Osteocyte (in vitro differentiated cells): ENCODE measurements at places on chromosomes 11 and 22.

GRCh38 chr11:76738618-76739240 lies 44.4 kb upstream of the TSKU start:
- no peak for DNase-seq

DNA sequence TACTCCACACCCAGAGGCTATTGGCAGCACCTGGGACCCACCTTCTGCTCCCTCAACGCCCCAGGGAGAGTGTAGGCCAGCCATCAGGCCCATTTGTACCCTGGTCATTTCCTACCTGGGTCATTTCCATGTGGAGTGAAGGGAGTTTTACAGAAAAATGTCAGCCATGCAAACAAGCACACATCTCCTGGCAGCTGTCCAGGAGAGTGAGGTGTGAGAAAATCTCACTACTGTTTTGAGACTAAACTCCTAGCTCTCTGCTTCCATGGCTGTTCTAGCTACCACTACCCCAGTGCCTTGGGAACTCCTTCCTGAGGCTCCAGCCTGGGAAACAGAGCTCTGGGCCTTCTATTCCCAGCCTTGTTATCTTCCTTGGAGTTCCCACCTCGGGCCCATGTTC lies 2.8 kb upstream of the TMPRSS13 start:
- DNase-seq, result no peak

DNA sequence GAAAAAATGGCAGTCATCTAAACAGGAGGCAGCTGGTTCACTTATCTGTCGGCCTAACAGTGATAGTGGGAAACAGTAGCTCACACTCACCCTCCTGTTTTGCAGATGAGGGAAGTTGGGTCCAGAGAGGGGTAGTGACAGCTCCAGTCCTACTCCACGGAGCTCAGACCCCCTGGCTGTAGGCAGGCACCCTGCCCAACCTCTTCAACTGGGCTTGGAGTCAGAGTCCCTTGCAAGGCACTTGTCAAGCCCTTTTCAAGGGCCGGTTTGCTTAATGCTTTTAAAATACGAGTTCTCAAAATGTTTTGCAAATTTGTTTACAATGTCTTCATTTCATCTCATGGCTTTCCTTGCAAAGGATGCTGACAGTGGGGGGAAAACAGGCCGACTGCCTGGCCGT lies 75.1 kb downstream of the BMAL1 start:
- no peak for DNase-seq

DNA sequence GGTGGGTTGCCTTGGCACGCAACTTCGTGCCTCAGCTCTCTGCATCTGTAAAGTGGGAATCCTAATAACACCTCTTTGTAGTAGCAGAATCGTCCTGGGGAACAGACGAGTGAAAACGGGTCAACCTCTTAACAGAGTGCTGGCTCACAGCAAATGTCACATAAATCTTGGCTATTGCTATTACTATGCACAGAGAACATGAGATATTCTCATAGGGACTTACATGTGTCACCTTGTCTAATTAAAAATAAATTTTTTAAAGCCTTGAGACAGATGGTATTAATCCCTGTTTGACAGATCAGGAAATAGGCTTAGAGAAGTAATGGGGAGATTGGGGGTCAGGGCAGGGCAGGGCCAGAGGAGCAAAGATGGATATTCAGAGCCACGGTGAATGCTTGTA lies 44.3 kb upstream of the IGSF9B start:
- no peak for DNase-seq

DNA sequence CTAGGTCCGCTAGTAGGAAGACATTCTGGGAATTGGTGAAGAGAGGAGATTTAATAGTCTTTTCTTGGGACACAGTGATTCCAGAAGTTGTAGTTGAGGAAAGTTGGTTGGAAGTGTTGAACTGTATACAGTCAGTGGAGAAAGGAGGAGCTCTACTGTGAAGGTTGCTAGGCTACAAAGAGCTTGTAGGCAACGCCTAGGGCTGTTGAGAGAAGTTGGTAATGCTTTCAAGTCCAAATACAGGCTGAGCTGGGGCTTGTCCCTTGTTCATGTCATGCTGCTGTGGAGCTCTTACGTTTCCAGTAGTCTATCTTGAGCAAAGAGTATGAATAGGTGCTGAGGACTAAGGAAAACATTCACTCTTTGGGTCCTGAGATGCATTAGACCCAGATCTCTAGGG lies 1.1 kb downstream of the TBCEL start:
- no peak for DNase-seq

GRCh38 chr11:104782377-104782754 lies 115.9 kb downstream of the CASP12 start:
- DNase-seq, result no peak

- DNase-seq, result no peak
Observed at GRCh38 chr11:116057000-116057399, 552.8 kb upstream of the CADM1 start.

DNA sequence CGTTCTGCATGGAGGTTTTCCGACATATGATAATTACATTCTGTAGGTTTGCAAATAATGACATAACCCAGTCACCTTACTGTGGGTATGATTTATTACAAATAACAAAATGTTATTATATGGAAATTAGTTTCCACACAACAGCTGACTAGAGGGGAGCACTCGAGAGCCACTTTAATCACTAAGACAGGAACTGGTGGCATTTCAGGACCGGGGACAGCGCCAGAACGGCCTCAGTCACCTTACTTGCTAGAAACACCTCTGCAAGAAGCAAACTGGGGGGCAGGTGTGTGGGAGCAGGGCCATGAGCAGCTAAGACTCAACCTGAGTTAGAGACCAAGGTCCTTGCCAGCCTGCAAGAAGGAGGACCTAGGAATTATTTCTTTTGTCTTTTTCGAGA lies 199.9 kb downstream of the DSCAML1 start:
- DNase-seq, result no peak

- DNase-seq, result no peak
Observed at GRCh38 chr11:8329847-8330361, 66.2 kb upstream of the LMO1 start.

- no peak for DNase-seq
Observed at GRCh38 chr11:69144316-69145049, 11.3 kb upstream of the SMIM38 start.

- no peak for DNase-seq
Observed at GRCh38 chr11:18789942-18790341, 1.7 kb downstream of the PTPN5 start.

DNA sequence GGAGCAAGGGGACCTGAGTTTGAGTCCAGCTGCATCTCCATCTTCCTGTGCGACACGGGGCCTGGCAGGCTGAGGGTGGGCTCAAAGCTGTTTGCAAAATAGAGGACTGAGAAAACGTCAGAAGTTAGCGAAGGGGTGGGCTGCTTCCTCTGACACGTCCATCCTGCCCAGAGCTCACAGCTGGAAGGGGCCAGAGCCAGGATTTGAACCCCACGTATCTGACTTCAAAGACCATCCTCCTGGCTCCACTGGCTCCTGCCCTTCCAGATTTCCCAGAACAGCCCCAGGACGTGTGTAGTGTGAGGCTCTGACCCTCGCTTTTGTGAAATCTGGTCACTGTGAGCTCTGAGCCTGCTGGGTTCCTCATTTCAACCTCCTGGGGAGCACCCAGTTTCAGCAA lies 56.3 kb downstream of the CD82 start:
- DNase-seq, result no peak

DNA sequence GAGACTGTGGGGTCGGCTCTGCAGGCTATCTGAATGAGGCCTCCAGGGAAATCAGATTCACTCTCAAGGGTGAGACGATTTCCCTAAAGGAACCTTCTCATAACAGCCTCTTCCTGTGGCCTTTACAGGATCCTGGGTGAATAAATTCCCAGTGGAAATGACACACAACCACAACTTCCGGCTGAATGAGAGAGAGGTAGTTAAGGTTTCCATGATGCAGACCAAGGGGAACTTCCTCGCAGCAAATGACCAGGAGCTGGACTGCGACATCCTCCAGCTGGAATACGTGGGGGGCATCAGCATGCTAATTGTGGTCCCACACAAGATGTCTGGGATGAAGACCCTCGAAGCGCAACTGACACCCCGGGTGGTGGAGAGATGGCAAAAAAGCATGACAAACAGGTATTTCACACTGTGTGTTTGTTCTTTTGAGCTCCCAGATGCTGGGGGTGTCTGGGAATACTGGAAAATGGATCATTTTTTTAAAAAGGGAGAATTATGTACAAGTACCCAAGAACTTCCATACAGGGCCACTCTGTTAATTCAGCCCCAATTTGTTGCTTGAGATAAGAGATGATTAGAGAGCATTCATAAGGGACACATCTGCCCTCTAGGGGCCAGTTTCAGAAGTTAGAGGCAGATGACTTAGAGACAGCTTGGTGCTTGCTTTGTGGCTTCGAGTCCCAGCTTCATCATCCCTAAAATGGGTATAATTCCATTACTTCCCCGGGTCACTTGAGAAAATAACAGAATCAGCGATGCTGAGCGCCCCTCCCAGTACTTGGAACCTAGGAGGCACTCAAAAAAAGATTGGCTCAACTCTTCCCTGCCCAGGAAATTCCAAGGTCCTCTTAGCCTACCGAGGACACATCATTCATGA lies 10.2 kb downstream of the SERPIND1 start:
- no peak for DNase-seq

GRCh38 chr11:38593649-38594048 lies 1995.6 kb upstream of the RAG2 start:
- DNase-seq, result no peak

- no peak for DNase-seq
Observed at GRCh38 chr11:363948-364761, 5.1 kb upstream of the B4GALNT4 start.

GRCh38 chr11:14783788-14784187 lies 108.2 kb downstream of the CYP2R1 start:
- no peak for DNase-seq

GRCh38 chr11:11251394-11251970 lies 101.6 kb downstream of the CSNK2A3 start:
- DNase-seq, result no peak

GRCh38 chr11:60396799-60397198 lies 540 bp downstream of the MS4A14 start:
- no peak for DNase-seq

GRCh38 chr11:57336111-57336666 lies 497 bp upstream of the SSRP1 start:
- DNase-seq, result no peak

- no peak for DNase-seq
Observed at GRCh38 chr11:76729214-76729613, 53.9 kb upstream of the TSKU start.

DNA sequence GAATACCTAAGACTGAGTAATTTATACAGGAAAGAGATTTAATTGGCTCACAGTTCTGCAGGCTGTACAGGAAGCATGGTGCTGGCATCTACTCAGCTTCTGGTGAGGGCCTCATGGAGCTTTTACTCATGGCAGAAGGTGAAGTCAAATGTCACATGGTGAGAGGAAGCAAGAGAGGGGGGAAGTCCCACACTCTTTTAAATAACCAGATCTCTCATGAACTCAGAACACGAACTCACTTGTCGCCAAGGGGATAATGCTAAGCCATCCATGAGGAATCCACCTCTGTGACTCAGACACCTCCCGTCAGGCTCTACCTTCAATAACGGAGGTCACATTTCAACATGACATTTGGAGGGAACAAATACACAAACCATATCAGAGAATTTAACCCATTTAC lies 42.2 kb downstream of the BIRC2 start:
- DNase-seq, result no peak

DNA sequence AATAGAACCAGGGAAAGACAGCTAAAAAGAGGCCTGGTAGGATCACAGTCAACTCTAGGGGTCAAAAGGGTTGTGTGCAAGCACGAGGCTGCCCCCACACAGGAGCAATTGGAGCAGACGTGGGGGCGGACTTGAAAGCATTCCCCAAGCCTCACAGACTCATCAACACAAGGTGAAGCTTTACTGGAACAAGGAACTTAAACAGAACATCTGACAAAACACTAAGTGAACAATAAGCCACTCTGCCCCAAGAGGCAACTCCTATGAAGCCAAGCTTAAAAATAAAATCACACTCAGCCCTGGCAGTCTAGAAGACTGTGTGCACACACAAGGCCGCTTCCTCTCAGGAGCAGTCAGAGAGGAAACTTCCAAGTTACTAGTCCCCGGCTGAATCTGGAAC lies 32.2 kb upstream of the TEAD1 start:
- no peak for DNase-seq

DNA sequence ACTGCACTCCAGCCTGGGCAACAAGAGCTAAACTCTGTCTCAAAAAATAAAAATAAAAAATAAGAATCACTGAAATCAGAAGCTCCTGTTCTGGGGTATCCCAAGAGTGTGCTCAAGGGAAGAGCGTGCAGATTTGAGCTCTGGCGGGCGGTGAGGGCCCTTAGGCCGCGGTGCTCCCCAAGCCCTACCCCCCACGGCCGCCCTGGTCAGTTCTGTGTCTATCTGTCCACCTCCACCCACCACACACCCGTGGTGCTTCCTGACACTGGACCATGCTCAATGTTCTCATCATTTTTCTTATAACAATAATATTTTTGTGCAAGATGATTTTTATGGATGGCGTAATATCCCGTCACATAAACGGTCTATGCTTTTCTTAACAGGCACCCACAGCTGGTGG lies 71.1 kb downstream of the RTL6 start:
- DNase-seq, result no peak

GRCh38 chr11:65429068-65429681 lies 6.6 kb downstream of the NEAT1 start:
- no peak for DNase-seq

DNA sequence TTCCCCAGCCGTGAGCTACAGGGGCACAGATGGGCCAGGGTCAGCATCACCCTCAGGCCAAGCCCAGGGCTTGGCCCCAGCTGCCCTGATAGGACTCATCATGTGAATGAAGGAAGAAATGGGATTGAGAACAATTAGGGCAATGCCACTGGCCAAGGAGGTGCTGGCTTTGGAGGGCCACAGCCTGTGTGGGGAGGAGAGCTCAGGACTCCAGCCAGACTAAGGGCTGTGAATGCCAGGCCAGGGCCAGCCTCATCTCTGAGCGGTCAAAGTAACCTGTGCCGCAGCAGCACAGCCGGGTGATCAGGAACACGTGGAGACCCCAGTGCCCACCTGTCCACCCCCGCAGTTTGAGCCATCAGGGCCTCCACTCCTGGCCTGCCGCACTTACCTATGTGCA lies 10.1 kb downstream of the CHID1 start:
- no peak for DNase-seq

DNA sequence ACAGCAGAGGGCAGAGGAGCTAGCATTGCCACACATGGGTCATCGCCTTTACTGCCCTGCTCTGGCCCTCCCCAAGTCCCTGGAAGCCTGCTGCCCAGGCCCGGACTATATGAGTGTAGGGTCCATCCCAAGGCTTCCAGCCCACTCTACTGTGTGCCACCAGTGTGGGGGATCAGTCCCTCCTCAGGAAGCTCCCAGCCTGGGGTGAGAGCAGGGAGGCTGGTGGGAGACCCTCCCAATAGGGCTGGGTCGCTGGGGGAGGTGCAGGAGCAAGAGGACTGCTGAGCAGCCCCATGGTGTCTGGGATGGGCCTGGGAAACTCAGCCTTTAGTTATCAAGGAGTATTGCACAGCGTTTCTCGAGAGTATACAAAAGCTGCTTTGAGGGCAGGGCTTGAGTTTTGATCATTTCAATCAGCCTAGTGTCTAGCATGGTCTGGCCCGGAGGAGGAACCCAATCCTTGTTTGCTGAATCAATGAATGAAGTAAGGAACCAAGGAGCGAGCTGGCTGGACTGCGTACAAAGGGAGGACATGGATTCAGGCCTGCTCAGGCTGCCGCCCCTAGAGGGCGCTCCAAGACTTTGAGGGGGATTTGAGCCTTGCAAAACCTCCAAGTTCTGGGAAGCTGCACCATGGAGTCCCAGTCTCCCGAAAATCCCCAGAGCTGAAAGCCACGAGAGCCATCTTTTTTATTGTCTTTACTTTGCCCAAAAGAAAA lies 89.0 kb upstream of the PARVA start:
- DNase-seq, result peak; percentile 95

GRCh38 chr11:8068605-8069221 lies 12.3 kb upstream of the TUB start:
- no peak for DNase-seq

- DNase-seq, result no peak
Observed at GRCh38 chr11:115699733-115700132, 195.5 kb upstream of the CADM1 start.
